Hematopoietic multipotent progenitor cell treated with erythropoietin and hydrocortisone succinate and interleukin-3 and kit ligand, for 15 days (in vitro differentiated cells): ENCODE measurements at places on chromosomes 3 and 15.

GRCh38 chr3:69085168-69085832, 563 bp downstream of the ARL6IP5 start:
- peak; percentile 45 for DNase-seq

DNA sequence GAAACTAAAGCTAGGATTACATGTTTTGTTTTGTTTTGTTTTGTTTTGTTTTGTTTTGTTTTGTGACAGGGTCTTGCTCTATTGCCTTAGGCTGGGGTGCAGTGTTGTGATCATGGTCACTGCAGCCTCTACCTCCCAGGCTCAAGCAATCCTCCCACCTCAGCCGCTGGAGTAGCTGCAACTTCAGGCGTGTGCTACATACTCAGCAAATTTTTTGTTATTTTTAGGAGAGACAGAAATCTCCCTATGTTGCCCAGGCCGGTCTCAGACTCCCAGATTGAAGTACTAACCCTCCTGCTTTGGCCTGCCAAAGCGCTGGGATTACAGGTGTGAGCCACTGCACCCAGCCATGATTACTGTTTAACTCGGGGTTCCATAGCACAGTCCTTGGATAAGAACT, 50.7 kb downstream of the LRCH3 start:
- no peak for DNase-seq

GRCh38 chr15:40358471-40359353, 693 bp downstream of the DISP2 start:
- DNase-seq: no peak

DNA sequence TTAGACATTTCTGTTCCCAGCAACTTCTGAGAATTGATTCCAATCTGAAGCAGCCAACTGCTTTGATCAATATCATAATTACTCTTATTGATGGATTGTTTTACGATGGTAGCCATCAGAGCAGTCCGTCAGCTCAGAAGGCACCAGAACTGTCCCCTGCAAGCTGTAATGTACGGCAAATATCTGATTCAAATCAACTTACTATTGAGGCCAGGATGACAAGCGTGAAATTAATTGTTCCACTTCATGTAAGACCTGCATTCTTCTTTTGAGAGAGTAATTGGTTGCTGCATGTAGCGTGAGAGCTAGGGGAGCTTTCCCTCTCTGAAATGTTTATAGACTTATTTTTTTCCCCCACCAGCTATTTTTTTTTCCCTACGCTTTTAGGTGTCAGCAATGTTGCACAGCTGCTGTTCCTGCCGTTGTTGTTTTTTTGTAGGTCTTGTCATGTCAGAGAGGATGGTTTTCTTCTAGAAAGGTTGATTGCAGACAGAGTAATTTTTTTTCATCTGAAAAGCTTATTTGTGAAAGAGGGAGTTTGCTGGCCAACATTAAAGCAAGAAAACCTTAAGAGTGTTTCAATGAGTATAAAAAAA, 134.9 kb downstream of the CACNA2D3 start:
- DNase-seq: no peak

GRCh38 chr3:73745526-73746191, 120.9 kb upstream of the PDZRN3 start:
- no peak for DNase-seq

DNA sequence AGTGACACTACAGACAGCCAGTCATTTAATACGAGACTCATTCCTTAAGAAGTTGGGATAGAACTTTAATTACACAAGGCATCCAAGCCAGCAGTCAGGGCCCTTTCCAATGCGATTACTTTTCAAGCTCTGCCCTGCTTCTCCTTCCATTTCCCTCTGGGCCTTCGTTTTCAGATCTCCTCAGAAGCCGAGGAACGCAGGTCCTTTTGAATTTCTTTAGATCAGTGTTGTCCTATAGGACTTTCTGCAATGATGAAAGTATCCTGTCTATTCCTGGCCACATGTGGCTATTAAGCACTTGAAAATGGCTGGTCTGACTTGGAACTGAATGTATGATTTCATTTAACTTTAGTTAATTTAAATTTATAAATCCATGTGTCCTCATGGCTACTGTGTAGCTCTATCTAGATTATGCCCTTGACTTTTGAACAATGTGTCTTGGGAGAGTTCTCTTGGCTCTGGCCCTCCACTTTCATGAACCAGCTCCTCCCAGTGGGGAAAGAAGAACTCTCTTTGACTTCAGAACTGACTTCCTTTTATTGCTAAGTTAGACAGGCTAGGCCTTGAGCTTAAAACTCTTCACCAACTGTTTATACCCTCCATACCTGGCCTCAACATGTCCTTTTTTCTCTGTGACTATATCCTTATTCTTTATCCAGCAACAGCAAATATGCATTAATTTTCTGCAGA, 22.6 kb downstream of the TGFBR2 start:
- no peak for DNase-seq

DNA sequence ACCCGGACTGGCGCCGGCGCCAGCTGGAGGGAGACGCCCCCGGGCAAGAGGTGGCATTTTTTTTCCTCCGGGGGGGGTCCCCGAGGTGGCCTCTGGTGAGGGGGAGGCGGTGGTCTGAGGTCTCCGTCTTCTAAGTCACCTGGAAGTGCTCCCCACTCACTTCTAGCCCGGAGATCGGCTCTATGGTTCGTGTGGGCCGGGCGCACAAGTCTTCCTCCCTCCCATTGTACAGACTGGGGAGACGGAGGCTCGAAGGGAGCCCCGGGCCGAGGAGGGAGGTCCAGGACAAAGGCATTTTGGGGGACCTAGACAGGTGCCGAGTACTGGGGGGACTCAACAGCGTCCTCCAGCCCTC, 4.4 kb downstream of the GATA2 start:
- DNase-seq: no peak

DNA sequence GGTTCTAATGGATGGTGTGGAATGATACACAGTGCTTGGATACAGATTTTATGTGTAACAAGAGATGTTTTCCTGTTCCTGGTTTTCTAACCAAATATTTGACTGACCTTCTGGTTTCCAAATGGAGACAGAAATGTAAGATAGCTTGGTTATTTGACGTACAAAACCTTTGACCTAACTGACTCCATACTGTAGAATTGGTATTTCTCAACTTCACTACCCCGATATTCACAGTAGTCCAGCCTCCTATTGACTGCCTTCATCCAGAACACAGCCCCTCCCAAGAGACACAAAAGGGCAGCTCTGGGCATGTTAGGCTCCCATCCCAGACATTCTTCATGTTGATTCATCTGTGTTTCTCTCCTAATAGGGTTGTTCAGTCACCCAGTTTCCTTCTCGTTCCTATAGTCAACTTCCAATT, 33.4 kb downstream of the MYO1E start:
- no peak for DNase-seq

DNA sequence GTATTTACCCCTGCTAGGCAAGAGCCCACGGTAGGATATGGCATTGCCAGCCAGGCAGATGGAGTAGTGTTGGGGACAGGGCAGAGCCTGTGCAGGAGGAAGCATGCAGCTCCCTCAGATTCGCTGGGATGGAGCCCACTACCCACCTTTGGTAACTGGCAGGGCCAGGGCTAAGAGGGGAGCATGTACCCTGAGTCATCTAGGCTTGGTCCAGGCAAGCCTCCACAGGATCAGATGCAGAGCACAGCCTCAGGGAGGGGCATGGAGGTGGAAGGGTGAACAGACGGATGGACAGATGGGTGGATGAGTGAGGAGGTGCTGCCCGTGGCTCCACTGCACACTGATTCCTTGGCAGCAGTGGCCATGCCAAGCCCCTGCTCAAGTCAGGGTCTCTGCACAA, 33.0 kb downstream of the IL20RB start:
- no peak for DNase-seq

DNA sequence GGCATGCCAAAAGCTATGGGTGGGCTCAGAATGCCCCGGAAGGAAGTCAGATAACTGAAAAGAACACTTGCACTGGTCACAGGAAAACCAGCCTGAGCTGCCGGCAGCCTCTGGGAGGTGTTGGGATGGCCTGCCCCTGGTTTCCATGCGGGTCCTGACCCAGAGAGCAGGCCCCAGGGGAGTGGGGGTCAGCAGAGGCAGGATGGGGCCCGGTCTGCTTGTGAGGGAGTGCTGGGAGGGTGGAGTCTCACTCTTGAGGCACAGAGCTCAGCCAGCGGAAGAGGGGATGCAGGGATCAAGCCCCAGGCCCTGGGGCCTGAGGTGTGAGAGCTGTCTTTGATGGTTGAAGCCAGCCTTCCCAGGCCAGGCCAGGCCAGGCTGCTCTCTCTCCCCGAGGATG, 2.4 kb upstream of the RPUSD3 start:
- DNase-seq: no peak

DNA sequence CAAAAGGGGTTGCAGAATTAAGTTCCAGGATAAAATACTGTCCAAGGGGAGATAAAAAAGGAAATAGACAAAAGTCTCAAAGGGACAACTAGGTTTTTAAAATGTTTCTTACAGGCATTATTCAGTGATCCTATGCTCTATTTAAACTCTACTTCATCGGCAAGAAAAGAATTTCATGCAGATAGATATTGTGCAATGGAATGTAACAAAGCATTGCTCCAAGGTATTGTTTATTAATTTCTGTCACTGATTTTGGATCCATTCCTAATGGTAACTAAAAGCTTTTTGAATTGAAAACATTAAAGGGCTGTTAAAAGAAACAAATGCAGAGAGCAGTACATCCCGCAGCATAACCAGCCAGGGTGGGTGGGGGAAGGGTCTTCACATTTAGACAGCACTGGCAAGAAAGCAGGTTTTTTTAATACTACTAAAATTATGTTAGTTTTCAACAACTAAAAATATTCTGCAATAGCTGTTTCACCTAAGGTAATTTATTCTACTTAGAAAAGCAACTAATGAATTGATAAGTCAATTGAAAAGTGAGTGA, 82.9 kb downstream of the THBS1 start:
- no peak for DNase-seq

DNA sequence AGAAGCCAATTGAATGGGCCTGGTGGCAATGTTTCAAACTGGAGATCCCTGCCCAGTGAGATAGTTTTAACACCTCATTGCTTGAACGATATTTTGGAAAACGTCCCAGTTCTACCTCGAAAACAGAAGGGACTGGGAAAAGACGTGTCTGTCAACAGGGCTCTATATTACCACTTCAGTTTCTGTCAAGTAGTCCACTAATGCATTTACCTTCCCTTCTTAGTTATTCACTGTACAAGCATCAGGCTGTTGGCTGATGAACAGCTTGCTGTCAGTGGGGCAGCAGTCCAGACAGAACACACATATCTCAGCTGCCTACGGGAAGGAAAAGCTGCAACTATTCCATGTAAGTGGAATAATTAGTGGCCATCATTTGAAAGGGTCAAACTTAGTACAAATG, 794.7 kb upstream of the GBE1 start:
- no peak for DNase-seq

DNA sequence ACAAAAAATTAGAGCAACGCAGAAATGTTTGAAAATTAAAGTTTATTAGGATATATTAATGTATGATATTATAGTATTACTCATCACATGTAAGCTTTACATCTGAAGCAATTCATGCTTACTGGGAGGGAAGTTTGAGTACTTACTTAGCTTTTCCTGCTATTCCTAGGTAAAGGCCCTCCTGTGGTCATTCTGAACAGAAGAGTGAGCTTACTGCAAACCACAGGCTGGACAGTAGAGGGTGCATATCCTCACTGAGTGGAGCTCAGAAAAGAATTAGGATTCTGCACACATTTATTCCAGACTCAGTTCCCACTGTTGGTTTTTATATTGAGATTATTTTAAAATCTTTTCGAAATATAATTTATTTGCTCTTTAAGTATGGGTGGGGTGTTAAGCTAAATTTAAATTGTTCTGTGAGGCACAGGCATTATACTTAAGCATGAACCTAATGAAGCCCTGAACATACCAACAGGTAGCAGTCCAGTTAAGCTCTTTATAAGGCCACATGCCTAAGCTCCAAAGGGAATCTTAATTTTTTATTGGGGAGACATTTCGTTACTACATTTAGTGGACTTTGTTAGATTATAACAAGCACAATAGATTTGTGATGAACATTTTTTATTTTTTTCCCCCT, 10.2 kb downstream of the MRPS22 start:
- DNase-seq: peak; percentile 53

DNA sequence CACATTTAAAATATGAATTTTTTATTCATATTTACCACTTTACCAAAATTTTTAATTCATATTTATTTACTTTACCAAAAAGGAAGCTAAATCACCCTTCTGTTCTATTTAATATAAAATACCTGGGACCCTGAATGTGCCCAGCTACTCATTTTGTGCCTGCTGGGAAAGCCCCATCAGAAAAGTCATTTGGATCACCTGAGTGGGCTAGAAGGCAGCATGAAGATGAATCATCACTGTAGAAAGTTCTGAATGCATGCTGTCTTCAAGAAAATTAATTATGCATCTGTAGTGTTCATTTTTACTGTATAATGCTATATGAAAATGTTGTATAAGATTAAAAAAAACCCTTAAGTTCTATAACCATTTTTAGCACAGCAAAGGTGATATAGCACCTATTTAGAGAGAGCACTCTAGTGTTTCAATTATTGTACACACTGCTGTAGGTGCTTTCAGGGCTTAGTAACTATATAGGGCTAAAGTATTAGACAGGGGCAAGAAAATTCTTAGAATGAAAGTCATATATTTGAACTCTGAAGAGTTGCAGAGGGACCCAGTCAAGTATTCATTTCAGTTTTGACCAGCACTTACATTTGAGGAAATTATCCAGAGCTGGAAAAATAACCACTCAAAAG, 175.1 kb downstream of the NFKBIZ start:
- no peak for DNase-seq

GRCh38 chr3:52094571-52095485, 38.5 kb upstream of the DUSP7 start:
- no peak for DNase-seq

DNA sequence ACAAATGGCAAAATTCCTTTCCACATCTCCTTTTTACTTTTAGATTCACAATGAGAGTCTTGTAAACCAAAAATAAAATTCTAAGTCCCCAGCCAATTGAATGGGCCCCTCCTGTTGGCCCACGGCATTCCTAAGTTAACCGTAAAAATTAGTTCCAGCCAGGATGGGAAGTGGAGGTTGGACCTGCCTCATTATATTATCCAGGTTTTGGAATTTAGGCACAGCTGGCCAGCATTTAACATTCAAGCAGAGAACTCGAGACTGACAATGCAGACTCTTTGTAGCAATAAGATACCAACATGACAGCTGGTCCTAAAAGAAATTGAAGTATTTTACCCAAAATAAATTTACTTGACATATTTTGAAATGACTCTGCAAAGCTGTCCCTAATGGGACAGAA, 321.0 kb upstream of the NAALADL2 start:
- DNase-seq: no peak

DNA sequence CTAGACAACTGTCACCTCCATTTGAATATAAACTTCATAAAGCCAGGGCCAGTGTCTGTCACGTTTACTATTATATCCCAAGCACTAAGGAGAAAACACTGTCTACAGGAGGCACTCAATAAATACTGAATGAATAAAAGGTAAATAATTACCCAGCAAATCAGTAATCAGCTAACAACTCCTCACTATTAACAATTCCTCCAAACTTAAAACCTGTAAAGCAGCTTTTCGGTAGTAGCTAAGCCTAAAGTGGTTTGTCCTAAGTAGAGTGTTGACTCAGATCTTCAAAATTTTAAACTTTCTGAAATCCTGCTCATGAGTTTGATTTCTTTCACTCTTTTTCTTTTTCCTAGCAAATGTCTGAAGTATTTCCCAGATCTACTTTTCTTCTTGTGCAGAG, 39.9 kb downstream of the C3orf80 start:
- no peak for DNase-seq
